ENCODE measurements at places on chromosomes 5 and 9.

DNA sequence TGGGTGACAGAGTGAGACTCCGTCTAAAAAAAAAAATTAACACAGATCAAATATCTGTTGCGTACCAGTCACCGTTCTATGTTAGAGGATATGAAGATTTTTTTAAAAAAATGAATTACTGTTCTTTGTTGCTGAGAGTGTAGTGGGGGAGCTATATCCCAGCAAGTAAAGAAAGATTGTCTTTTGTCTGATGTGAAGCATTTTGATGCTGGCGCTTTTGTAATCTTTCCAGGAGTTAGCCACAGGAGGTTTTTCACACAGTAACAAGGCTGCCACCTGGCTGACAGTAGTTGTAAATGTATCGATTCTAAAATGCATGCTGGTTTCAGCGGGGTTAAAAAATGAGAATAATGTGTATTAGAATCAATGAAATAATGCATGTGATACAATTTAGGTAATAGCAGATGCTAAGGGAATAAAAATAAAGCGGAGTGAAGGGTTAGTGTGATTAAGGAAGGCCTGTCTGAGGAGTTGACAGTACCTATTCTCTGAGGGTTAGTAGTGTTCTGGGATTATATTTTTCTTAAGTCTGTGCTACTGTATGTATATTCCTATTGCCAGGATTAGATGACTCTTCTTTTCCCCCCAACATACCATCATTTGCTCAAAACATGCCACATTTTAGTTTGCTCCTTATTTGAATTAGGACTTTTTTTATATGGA, 3.4 kb downstream of the LMNB1 start:
- no peaks in the 10 kb centered on the region for H3K27me3 ChIP-seq
- H3K27ac ChIP-seq = no peak overlapping the region
- H3K4me3 ChIP-seq = peak overlapping the region; percentile 22
- H3K36me3 ChIP-seq = no peaks in the 10 kb centered on the region
- DNase-seq = peak; percentile 36

DNA sequence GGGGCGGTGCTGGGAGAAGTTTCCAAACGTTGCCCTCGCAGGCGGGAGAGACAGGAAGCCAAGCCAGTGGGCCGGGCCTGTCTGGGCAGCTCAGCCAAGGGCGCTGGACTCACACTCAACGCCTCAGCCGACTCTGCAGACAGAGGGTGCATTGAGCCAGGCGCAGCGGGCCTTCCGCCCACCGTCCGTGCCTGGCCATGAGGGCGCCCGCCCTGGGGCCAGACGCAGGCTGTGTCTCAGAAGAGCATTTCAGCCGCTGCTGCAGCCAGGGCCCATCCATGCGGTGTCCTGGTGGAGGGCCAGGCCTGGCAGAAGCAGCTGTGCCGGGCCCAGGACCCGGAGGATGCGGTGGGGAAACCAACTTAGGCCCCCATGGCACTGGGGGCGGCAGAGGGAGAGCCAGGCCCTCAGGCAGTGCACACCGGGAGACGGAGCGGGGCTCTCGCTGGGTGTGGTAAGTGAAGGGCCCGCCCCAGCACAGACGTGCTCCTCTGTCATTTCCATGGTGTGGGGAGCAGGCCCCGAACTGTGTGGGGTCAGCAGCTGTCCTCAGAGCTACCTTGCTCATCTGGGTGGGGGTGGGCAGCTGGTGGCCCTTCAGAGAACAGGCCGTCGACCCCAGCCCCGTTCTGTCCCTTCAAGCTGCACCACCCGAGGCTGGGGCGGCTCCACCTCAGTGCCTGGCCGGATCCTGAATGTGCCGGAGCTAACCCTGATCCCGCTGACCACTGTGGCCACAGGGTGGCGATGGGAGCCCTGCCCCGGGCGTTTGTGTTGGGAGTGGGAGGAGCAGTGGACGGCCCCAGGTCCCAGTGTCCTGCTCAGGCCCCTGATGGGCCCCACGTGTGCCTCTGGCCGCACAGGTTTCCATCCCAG, 18.0 kb downstream of the DNLZ start:
- peaks cover 4% of the 10 kb centered on the region for H3K4me1 ChIP-seq
- H3K27ac ChIP-seq = no peak overlapping the region
- no peak for DNase-seq
- H3K4me3 ChIP-seq = no peak overlapping the region
- H3K27me3 ChIP-seq = no peaks in the 10 kb centered on the region
- no peaks in the 10 kb centered on the region for H3K36me3 ChIP-seq

DNA sequence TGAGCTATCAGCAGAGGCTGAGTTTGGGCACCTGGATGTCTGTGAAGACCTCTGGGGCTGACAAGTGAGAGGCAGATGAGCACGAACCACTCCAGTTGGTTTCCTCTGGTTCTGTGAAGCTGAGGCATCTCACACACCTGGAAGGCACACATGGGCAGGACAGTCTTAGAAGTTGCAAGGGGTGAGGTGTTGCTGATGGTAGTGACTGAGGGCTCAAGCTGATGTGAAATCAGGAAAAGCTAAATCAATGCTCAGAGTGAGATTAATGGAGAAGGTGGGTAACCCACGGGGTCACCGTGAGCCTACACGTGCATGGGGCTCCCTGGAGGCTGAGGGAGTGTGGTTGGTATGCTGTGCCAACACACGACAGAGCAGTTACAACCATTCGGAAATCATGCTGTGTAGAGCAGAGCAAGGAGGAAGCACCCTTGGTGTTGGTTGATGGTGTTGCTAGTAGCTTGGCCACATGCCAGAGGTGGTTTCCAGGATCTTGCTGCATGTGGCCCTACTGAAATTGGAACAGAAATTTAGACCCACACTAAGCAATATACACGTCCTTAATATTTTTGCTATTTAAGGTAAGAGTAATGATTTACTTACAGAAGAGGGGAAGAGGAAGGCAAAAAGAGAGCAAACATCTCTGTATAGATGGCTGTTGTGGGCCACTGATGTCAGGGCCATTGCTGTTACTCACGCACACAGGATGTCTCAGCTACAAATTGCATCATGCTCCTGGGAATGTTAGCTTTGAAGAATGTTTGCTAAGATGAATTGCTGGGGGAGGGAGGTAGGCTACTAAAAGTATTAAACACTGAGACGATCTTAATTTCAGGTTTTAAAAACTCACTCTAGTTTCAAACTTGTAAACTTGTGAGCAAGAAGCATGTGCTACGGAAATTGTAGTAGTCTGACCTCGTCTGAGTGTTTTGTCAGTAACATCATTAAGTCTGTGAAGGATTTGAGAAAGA, 170.5 kb downstream of the ARHGEF28 start:
- no peaks in the 10 kb centered on the region for H3K27me3 ChIP-seq
- no peak overlapping the region for H3K27ac ChIP-seq
- H3K4me1 ChIP-seq = no peaks in the 10 kb centered on the region
- H3K36me3 ChIP-seq = no peaks in the 10 kb centered on the region
- H3K4me3 ChIP-seq = no peak overlapping the region
- no peak for DNase-seq

DNA sequence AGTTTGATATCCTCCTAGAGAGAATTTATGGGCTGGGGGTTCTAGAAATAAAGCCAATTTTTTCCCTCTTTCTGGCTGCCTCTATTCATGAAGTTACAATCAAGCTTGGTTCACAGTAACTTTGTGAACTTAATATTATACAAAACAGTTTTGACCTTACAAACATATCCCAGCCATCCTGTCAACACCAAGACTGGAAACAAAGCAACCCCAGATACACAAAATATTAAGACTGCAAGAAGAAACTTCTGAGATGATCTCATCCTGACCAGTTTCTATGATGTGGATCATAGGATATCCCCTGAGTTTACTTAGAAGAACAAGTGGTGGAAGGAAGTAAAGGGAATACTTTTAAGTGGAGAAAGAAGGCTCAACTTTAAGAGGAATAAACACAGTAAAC, 28.3 kb upstream of the CER1 start:
- H3K4me1 ChIP-seq = no peaks in the 10 kb centered on the region
- H3K4me3 ChIP-seq = no peak overlapping the region
- peaks cover 17% of the 10 kb centered on the region for H3K27me3 ChIP-seq
- no peak overlapping the region for H3K27ac ChIP-seq
- no peak for DNase-seq
- no peaks in the 10 kb centered on the region for H3K36me3 ChIP-seq

GRCh38 chr9:15253197-15253596, 53.8 kb downstream of the TTC39B start:
- H3K36me3 ChIP-seq = peaks cover under 1% of the 10 kb centered on the region
- no peak for DNase-seq

DNA sequence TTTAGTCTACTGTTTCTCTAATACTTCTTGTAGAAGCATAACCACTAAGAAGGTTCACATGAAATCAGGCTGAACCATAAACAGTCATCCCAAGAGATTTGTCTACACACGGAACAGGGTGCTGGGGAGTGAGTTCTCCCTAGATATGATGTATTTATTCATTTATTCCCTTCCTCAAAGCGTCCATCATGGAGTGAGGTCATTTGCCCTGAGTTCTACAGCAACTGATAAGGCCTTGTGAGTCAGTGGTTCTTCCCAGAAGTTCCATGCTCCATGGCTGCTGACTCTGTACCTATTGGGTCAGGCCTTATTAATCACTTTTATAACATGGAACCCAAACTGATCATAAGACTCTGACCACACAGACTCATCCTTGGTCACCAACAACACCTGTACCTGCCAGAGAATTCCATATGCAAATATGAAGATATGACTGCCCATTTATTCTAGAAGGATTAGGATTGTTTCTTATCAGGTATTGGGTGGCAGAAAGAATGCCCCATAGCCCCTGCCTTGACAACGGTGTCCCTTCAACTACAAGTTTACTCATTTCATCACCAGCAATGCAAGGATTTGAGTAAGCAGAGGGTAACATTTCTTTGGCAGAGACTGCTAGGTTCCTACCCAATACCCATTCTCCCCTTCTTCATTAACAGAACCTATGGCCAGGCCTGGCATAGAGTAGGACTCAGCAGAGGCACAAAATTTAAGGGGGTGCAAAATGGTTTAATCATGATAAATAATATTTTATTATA, 118.1 kb downstream of the LHFPL2 start:
- no peak for DNase-seq
- no peaks in the 10 kb centered on the region for H3K27me3 ChIP-seq
- H3K4me1 ChIP-seq = no peaks in the 10 kb centered on the region

DNA sequence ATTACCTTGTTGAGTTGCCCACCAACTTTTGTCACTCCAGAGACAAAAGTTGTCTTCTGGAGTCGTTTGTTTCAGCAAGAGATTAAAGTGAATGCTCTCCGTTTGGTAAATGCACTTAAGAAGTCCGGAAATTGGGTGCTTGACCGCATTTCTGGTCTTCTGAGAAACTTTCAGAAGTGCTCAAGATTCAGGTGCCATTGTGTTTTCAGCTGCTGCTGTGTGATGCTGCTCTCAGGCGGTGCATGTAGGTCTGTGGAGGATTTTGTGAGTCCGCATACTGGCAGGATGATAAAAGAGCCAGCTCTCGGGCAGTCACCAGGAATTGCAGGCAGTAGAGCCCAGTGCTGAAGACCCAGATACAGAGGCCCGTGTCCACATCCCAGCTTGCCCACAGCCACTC, 5.9 kb upstream of the NFIL3 start:
- H3K4me1 ChIP-seq = peaks cover 14% of the 10 kb centered on the region
- H3K36me3 ChIP-seq = no peaks in the 10 kb centered on the region
- no peak overlapping the region for H3K27ac ChIP-seq
- no peaks in the 10 kb centered on the region for H3K27me3 ChIP-seq
- H3K4me3 ChIP-seq = no peak overlapping the region
- DNase-seq = no peak

DNA sequence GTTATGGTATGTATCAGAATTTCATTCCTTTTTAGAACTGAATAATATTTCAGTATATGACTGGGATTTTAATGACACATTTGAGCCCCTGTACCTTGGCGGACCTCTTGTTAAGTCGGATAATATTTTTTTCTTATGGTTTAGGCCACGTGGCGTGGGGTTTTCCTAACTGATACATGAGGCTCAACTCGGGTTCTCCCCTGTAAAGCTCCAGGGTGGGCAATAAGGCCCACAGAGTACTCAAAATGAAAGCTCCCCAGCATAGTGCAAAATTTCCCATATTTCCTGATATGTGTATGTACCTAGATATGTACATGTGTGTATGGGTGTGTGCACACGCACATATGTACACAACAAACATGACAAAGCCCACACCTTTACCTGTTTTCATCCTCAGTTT, 24.5 kb downstream of the TICAM2 start:
- DNase-seq = no peak
- no peak overlapping the region for H3K4me3 ChIP-seq
- no peaks in the 10 kb centered on the region for H3K4me1 ChIP-seq
- H3K27me3 ChIP-seq = no peaks in the 10 kb centered on the region
- no peak overlapping the region for H3K27ac ChIP-seq

DNA sequence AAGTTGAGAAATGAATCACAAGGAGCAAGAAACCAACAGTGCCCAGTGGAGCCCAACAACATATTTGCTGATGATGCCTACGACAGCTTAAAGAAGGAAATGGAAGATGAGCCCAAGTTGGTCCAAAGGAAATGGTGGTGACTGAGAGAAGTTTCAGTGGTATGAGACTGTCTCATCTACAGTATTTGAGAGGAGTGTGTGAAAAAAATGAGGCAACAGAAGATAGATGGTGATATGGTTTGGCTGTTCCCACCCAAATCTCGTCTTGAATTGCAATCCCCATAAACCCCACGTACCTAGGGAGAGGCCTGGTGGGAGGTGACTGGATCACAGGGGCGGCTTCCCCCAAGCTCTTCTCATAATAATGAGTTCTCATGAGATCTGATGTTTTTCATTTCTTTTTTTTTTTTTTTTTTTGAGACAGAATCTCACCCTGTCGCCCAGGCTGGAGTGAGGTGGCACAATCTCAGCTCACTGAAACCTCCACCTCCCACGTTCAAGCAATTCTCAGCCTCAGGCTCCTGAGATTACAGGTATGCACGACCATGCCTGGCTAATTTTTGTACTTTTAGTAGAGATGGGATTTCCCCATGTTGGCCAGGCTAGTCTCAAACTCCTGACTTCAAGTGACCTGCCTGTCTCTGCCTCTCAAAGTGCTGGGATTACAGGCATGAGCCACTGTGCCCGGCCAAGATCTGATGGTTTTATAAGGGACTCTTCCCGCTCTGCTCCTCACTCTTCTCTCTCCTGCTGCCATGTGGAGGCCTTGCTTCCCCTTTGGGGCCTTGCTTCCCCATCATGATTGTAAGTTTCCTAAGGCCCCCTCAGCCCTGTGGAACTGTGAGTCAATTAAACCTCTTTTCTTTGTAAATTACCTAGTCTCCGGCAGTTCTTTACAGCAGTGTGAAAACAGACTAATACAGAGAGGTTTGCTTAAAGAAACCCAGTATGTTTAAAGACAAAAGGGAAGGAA, 30.2 kb downstream of the EFCAB9 start:
- DNase-seq = no peak
- no peak overlapping the region for H3K4me3 ChIP-seq
- no peak overlapping the region for H3K27ac ChIP-seq
- H3K4me1 ChIP-seq = peaks cover 6% of the 10 kb centered on the region
- no peaks in the 10 kb centered on the region for H3K27me3 ChIP-seq

DNA sequence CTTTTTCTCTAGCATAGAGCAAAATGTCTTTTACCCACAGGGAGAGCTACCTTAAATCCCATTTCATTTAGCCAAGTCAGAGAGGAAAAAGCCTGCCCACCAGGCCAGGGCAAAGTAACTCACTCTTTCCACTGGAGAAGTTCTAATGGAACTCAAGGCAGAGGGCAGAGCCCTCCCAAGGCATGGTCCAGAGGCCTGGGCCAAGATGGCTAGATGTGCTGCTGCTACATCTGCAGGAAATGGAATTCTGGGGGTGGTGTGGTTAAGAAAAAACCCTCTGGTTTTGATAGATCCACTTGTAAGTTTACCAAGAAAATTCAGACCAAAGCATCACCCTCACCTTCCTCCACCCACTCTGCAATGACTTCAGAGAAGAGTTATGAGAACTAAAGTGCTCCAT, 37.3 kb downstream of the CSF2 start:
- H3K27ac ChIP-seq = no peak overlapping the region
- H3K4me1 ChIP-seq = peaks cover 36% of the 10 kb centered on the region
- H3K36me3 ChIP-seq = no peaks in the 10 kb centered on the region
- peak; percentile 42 for DNase-seq
- no peak overlapping the region for H3K4me3 ChIP-seq
- H3K27me3 ChIP-seq = no peaks in the 10 kb centered on the region

Data from CD4-positive, alpha-beta T cell (primary cell).